Chondrocyte (in vitro differentiated cells): ENCODE measurements at places on chromosomes 11 and 22.

DNA sequence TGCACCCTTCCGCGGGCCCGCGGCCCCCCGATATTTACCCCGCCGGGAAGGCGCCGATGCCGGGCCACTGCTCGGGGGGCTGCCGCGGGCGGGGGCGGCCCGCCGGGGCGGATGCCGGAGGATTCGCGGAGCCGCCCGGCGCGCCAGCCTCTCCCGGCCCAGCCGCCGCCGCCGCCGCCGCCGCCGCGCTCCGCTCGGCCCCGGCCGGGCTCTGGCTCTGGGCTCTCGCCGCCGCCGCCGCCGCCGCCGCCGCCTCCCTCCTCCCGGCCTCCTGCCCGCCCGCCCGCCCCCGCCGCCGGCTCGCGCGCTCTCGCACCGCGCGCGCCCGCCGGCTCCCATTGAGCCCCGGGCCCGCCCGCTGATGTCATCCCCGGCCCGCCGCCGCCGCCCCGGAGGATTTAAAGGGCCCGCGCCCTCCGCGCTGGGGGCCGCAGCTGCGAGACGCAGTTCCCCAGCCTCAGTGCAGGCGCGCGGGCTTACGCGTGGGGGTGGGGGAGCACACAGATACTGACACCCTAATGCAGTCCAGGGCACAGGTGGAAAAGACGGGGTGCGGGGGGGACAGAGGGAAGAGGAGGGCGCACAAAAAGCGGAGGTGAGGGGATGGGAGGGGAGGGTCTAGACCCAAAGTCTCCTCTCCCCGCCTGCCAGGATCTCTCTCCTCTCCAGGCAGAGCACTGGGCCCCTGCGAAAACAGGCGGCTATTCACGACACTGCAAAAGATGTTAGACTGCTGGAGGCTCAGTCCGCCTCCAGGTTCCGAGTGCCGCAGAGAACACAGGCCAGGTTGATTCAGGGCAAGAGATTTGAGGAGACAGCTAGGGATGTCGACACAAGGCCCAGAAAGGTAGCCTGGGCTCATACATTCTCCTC, at the start of gene CSNK1E:
Gene CSNK1E, minus strand, starts transcription at position 312 of the 873 bp plus-strand sequence. CDS start 3,276 bp downstream, outside the sequence.
- no peak for DNase-seq
- peak within 1 kb of the TSS; percentile 97 for H3K27ac ChIP-seq
- H3K36me3 ChIP-seq, result peaks cover 2% of the 10 kb centered on the region
- H3K4me1 ChIP-seq, result peaks cover 52% of the 10 kb centered on the region

DNA sequence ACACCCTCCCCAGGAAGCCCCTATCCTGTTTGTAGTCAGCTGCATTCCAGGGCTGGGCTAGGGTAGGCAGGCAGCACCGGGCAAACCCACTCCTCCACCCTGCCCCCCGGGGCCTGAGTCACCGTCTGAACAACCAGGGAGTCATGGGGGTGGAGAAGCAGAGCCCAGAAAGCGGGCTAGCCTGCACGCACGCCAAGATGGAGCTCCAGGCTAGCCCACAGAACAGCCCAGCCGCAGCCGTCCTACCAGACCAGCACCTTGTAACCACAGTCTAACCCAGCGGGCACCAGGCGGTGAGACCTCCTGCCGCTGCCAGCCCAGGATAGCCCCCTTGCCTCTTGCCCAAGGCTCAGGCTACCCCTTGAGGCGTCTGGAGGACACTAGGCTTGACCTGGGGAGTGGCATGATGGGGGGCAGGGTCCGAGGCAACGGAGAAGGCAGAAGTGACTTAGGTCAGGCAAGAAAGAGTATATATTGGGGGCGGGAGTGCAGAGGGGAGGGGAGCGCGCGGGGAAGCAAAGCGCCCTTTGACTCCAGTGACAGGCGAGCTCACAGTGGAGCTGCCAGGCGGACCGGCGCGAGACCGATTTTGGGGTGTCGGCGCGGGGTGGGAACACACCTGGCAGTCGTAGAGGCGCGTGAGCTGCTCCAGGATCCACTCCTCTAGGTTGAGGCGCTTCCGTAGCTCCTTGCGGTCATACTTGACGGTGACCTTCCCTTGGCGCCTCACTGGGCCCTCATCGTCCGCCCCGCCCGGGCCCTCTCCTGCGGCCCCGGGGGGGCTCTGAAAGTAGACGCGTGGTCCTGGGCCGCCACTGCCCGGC, 734 bp downstream of the PPP1R14B start:
- peak overlapping the region; percentile 97 for H3K27ac ChIP-seq
- H3K4me1 ChIP-seq, result peaks cover 37% of the 10 kb centered on the region
- peak overlapping the region; percentile 89 for H3K4me3 ChIP-seq
- H3K27me3 ChIP-seq, result no peaks in the 10 kb centered on the region
- H3K36me3 ChIP-seq, result peaks cover 4% of the 10 kb centered on the region
- DNase-seq, result no peak

GRCh38 chr22:19543970-19544708, 19.9 kb upstream of the CLDN5 start:
- peaks cover 4% of the 10 kb centered on the region for H3K4me1 ChIP-seq
- no peak for DNase-seq

- DNase-seq, result peak; percentile 86
- H3K27me3 ChIP-seq, result peaks cover 9% of the 10 kb centered on the region
- H3K27ac ChIP-seq, result no peak within 1 kb of the TSS
Measured at GRCh38 chr22:50089682-50090411, at the start of gene MOV10L1. TSS of gene MOV10L1 (plus strand) at chr22:50090006. CDS start at chr22:50090089, 83 bp downstream.

- no peak for DNase-seq
- peaks cover 4% of the 10 kb centered on the region for H3K4me1 ChIP-seq
- H3K4me3 ChIP-seq, result no peak overlapping the region
- H3K27ac ChIP-seq, result no peak overlapping the region
- no peaks in the 10 kb centered on the region for H3K36me3 ChIP-seq
- H3K27me3 ChIP-seq, result no peaks in the 10 kb centered on the region
Measured at GRCh38 chr11:94654201-94654600, 87.0 kb downstream of the PIWIL4 start.

- H3K36me3 ChIP-seq, result no peaks in the 10 kb centered on the region
- H3K27me3 ChIP-seq, result peaks cover 17% of the 10 kb centered on the region
- DNase-seq, result no peak
- peaks cover 22% of the 10 kb centered on the region for H3K4me1 ChIP-seq
- H3K27ac ChIP-seq, result peak overlapping the region; percentile 28
- H3K4me3 ChIP-seq, result no peak overlapping the region
Measured at GRCh38 chr11:30489076-30489475, 97.1 kb downstream of the MPPED2 start.

DNA sequence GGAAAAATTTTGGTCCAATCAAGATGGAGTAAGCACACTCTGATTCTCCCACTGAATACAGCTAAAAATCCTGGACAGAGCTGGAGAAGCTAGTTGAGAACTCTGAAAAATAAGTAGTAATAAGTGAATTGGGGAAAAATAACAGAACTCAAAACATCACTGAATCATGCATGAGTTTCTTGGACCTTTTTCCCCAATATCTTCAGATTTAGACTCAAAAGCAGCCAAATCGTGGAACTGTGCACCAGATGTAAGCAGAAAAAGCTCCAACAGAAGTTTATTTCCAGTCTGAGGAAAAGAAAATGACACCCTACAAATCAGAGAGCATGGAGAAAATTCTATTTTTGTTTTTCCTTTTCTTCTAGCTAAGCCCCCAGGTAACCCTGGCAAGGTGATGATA, 279.7 kb upstream of the CTSC start:
- DNase-seq, result no peak
- H3K4me3 ChIP-seq, result no peak overlapping the region
- H3K36me3 ChIP-seq, result no peaks in the 10 kb centered on the region
- no peak overlapping the region for H3K27ac ChIP-seq
- no peaks in the 10 kb centered on the region for H3K4me1 ChIP-seq
- H3K27me3 ChIP-seq, result peaks cover 8% of the 10 kb centered on the region

GRCh38 chr11:123478352-123478987, 48.4 kb downstream of the GRAMD1B start:
- H3K27ac ChIP-seq, result no peak overlapping the region
- H3K36me3 ChIP-seq, result no peaks in the 10 kb centered on the region
- H3K4me3 ChIP-seq, result no peak overlapping the region
- no peak for DNase-seq

DNA sequence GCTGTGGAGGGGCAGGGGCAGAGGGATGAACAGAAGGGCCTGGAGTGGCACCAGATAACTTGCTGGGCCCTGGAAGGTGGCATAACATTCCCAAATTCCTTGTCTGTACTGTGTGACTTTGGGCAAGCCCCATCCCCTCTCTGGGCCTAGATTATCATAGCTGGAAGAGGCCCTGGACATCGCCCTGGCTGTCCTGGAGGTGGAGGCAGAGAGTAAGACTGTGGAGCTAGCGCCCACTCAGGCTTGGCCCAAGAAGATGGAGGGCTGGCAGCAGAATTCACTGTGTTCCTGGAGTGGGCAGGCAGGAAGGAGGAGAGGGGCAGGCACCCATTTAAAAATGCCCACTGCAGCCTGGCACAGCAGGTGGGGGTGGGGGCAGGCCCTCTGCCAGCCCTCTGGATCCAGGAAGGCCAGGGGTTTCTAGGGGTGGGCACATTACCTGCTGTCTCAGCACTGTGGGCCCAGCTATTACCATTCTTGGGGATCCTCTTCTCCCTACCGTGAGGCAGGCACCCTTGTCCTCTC, 22.6 kb downstream of the ARHGEF17 start:
- H3K4me3 ChIP-seq, result peak overlapping the region; percentile 4
- H3K36me3 ChIP-seq, result peaks cover 4% of the 10 kb centered on the region
- DNase-seq, result no peak
- H3K27me3 ChIP-seq, result no peaks in the 10 kb centered on the region
- H3K4me1 ChIP-seq, result peaks cover 94% of the 10 kb centered on the region

DNA sequence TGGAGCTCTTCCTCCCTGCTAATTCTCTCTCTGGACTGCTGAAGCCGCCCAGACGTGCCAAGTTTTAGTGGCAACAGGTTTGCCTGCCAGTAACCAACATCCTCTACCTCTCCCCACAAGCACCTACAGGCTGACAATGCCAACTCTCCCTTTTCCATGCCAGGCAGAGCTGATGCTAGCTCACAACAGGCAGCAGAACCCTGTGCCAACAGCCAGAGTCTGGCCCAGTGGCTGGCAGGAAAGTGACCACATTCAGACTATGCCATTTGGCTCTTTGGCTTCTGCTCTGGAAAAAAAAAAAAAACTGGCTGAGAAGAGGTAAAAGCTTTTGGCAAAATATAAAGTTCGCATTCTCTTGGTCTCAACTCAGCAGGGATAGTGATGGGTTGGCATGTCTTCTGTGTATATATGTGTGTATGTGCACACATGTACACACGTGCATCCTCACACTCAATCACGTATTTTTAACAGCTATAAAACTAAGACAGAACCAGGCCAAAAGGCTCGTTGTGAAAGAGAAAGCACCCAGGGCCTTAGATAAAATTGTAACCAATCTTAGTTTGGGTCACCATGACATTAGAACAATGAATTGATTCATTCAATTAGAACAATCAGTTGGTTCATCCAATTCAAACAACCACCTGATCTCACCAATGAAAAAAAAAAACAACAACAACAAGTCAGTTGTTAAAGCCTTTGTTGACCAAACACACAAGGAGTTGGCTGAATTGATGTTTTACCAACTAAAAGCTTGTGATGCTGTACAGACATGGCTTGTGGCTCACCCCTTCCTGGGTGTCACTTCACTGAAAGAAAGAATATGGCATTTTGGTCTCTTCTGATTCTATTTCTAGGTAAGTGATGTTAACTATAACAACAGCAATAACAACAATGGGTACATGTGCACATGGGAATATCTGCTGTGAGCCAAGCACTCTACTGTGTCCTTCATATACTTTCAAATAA, 48.6 kb downstream of the TRIM29 start:
- no peaks in the 10 kb centered on the region for H3K4me1 ChIP-seq
- H3K36me3 ChIP-seq, result peaks cover 3% of the 10 kb centered on the region
- no peak for DNase-seq
- H3K4me3 ChIP-seq, result no peak overlapping the region

GRCh38 chr22:20808844-20809243, 34.9 kb downstream of the SERPIND1 start:
- H3K36me3 ChIP-seq, result peaks cover 48% of the 10 kb centered on the region
- no peak overlapping the region for H3K4me3 ChIP-seq
- peaks cover 13% of the 10 kb centered on the region for H3K4me1 ChIP-seq
- no peak for DNase-seq
- H3K27ac ChIP-seq, result peak overlapping the region; percentile 42

- no peak for DNase-seq
- H3K36me3 ChIP-seq, result no peaks in the 10 kb centered on the region
- H3K4me3 ChIP-seq, result no peak overlapping the region
- H3K27ac ChIP-seq, result peak overlapping the region; percentile 30
Measured at GRCh38 chr22:43921370-43921769, 2.2 kb upstream of the PNPLA3 start.

DNA sequence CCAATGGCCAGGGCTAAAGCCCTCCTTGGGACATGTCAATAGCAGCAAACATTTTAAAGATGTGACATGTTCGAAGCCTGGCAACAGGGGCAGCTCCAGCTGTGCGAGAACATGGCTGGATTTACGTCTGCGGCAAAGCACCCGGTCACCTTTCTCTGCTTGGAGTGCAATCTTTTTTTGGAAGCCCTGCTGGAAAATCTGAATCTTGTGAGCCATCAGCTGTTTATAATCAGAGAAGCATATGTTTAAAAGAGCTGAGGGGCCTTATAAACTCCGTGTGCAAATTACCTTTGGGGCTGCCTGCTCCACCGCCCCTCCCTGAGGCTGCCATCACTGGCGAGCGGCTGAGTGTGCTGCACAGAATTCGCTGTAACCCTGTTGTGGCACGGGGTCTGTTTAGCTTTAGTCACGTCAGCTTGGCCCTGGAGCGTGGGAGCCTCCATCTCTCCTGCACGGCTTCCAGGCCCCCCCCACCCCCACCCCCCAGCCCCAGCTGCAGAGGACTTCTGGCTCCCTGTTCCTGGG, 9.0 kb upstream of the KCNQ1OT1 start:
- peak; percentile 46 for DNase-seq
- H3K36me3 ChIP-seq, result peaks cover 3% of the 10 kb centered on the region
- H3K4me1 ChIP-seq, result peaks cover 16% of the 10 kb centered on the region
- no peak overlapping the region for H3K4me3 ChIP-seq

- no peaks in the 10 kb centered on the region for H3K36me3 ChIP-seq
- H3K27ac ChIP-seq, result peak overlapping the region; percentile 47
- H3K4me1 ChIP-seq, result peaks cover 54% of the 10 kb centered on the region
- H3K27me3 ChIP-seq, result no peaks in the 10 kb centered on the region
Measured at GRCh38 chr11:11607772-11608171, 14.0 kb downstream of the GALNT18 start.

- peaks cover 6% of the 10 kb centered on the region for H3K4me1 ChIP-seq
- no peaks in the 10 kb centered on the region for H3K36me3 ChIP-seq
- no peaks in the 10 kb centered on the region for H3K27me3 ChIP-seq
Measured at GRCh38 chr11:126841999-126842398, 158.6 kb downstream of the KIRREL3 start.

- DNase-seq, result no peak
- H3K4me1 ChIP-seq, result peaks cover 29% of the 10 kb centered on the region
- H3K4me3 ChIP-seq, result no peak overlapping the region
- H3K27me3 ChIP-seq, result no peaks in the 10 kb centered on the region
- no peaks in the 10 kb centered on the region for H3K36me3 ChIP-seq
Measured at GRCh38 chr11:63564056-63564774, 1.0 kb upstream of the PLAAT2 start.
